ENCODE measurements at places on chromosomes 5 and 9.

- DNase-seq: no peak
Observed at GRCh38 chr5:30933599-30933998, 259.9 kb upstream of the CDH6 start.

DNA sequence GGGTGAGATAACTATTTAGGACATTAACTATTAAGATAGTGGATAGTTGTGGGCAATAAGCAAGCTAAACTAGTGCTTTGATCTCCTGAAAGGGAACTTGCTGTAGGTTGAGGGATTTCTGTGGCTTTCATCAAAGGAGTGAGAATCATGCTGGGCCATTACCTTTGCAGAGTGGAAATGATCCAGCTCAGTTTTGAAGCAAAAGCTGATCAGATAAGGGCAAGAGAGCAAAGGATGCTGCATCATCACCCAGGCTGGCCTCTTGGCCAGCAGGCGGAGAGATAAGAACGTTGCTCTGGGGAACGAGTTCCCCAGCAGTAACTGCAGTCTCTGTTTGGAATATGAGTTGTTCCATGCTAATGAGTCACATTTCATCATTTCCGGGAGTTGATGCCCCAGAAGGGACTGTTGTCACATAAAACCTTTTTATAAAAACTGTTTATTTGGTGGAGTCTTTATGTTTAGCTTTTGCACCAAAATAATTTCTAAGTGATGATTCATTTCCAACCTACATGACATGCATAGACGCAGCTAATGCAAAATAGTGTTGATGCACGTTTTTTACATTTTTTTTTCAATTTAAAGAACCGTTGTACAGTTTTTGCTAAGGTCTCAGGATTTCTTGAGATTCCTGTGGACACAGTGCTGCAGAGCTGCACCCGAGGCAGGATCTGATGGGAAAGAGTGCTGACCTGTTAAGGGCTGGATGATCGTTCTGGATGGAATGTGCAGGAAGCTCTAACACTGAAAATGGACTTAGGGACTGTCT is 99.3 kb downstream of the ACTBL2 start:
- DNase-seq: no peak

DNA sequence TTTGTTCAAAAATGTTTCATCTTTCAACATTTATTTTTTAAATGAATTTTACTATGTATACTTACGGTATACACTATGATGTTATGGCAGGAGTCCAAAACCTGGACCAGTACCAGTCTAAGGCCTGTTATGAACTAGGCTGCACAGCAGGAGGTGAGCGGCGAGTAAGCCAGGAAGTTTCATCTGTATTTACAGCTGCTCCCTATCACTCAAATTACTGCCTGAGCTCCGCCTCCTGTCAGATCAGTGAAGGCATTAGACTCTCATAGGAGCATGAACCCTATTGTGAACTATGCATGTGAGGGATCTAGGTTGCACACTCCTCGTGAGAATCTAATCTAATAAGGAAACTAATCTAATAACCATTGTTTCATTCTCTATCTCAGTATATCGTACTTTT is 715.5 kb upstream of the PTPRD start:
- DNase-seq: no peak

DNA sequence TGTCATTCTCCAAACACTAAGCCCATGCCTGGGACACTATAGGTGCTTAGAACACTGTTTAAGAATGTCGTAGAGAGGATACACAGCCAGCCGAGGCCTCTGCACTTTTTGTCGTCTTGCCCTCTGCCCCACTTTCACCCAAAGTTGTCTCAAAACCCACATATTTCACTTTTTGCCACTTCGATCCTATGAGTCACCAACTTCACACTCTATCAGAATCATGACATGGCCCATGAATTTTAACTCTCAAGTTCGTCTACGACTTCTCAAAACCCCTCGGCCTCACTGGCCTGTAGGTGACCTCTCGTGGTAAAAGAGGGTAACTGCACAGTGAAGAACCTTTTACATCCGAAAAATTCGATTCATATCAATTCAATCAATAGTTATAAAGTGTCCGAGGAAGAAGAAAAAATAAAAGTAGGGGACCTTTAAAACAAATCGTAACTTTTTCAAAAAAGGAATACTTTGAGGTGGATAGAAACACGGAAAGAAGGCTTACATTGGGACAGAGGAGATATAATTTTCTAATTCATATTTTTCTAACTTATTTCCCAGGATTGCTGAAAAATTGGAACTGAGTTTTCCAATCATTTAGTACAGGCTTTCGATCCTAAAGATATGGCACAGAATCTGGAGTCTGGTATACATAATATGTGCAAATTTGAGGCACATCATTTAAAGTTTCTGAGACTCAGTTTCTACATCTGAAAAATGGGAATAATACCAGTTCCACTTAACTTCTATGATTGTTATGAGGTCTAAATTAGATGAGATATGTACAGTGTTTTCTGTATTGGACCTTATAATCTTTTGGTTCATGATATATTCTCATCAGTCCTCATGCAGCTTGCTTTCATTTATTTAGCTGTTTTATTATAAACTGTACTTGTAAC is 122.6 kb downstream of the APBA1 start:
- peak; percentile 64 for DNase-seq

GRCh38 chr9:86764221-86764624 is 183.1 kb downstream of the GAS1 start:
- no peak for DNase-seq

DNA sequence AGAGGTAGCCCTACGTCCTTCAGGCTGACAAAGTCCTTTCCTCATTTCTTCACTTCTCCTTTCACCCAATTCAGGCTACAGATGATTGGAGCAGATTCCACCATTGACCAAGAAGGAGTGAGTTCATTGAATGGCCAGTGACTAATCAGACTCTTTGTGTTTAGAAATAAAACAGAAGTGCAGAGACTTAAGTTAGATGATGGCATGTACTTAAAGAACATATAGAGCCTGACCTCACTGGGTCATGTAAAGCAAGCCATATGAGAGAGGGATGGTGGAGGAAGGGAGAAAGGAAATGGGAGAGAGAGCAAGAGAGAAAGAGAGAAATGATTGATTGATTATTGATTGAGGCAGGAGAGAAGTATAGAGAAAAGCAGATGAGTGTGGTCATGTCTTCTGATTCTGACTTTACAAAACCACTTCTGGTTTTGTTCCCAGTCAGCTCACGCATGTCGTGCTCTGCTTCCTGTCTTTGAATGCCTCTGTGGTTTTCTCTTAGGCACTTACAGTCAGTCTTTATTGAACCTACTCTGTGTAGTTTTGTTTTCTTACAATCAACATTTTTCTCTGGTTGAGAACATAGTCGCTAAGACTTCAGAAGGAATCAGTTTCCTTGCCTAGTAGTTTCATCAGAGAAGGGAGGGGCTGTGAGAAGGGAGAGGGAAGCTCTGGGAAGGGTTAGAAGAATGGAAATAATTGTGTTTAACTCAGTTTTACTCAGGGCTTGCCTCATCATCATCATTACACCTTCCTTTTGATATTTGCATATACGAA is 149.2 kb upstream of the KLF9 start:
- DNase-seq: peak; percentile 13

DNA sequence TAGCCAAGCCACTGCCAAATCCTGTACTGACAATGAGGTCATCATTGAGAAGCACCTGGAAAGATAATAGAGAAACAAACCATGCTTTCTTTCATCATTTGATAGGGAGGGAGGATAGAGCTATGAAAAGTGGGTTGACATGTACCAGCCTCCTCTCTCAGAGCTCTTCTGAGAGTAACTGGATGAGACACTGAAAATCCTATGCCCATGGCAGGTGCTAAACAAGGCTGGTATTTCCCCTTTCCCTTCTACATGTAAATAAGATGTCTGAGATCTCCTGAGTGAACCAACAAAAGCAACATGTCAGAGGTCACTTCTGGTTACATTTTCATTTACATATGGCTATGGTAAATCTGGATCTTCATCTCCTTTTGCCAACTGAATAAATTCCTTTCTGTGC is 45.3 kb upstream of the TRAF1 start:
- DNase-seq: no peak

GRCh38 chr5:53318303-53318702 is 162.1 kb upstream of the FST start:
- no peak for DNase-seq

DNA sequence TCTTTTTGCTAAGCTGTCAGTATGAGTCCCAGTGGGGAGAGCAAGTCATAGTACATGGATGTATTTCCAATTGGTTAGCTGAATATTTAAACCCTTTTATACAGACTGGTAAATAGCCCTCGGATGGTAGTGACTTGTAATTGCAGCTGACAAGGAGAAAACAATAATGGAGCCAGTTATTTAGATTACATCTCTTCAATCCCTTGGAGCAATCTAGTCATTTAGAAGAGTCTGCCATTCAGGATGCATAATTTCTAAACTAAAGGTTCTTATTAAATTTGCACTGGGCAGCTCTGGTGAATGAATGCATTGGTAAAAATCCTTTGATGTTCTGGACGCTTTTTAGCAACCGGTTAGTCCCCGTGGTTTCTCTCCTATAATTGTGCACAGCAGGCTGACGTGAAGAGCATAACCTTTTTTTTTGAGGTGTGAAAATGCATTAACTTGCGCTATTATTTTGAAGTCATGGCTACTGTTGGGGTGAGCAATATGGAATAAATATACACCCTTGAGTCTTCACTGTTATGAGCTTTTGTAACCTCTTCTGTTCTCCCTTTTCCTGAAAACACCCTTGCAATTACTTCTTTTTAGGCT is 158.6 kb upstream of the CD180 start:
- no peak for DNase-seq

DNA sequence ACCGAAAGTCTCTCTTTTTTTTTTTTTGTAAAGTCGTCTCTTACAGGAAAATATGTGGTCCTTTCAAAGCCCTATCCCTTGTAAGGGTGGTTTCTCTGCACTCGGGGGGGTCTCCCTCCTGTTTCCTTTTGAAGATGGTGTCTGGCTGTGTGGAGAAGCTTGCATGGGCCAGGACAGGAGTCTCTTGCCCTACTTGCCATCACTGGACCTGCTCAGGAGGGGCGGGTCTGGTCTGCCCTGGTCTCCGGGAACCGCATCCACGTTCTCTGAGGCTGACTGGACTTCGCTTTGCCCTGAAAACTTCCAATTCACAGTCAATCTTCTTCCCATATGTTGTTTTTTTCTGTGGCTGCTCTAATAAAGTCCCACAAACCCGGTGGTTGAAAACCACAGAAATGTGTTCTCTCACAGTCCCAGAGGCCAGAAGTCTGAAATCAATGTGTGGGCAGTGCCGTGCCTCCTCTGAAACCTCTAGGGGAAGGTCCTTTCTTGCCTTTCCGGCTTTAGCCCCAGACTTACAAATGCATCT is 92.9 kb upstream of the IER5L start:
- no peak for DNase-seq

DNA sequence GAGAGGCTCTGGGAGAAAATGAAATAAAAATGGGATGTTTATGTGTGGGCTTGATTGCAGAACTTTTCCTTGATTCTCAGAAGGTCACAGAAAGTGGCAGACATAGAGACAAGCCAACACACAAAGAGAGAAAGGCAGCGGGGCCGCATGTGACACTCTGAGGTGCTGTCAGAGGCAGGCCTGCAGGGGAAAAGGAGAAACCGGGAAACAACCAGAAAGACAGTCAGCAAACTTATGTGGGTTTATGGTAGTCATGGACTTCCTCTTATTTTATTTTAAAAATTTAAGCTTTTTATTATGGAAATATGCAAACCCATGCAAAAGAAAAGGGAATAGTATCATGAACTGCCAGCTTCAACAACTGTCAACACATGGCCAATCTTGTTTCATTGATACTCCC is 16.3 kb upstream of the IGFBPL1 start:
- no peak for DNase-seq

DNA sequence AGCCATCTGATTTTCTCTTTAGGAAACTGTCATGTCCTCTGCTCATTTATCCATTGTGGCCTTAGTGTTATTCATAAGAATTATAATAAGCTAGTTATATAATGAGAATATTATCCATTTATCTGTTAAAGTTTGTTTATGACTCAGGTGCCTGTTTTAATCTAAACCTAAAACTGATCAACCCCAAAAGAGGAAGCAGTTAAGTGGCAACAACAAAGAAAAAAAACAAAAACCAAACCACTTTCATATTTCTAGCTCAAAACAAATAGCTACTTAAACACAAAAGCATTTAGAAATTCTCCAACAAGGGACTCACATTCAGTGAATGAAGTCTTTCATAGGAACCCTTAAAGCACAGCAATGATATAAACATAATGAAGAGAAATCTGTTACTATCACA is 116.4 kb downstream of the APBA1 start:
- no peak for DNase-seq

- DNase-seq: no peak
Observed at GRCh38 chr5:170312666-170313065, 15.1 kb upstream of the LCP2 start.

DNA sequence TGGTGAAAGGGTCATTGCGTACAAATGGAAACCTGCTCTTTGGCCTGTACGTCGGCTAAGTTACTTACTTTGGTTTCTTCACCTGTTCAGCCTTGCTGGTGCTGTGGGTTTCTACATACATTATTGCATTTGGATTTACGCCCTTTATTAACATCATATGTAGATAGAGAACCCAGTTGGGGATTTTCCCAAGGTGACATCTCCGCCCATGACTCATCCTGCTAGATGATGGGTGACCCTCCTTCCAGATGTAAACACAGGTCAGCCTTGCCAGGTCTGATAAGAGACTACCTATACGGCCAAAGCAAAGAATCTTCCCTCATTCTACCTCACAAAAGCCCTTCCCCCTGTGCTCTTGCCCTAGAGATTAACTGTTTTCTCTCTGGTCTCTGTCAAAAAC is 360.9 kb downstream of the KDM4C start:
- DNase-seq: no peak

DNA sequence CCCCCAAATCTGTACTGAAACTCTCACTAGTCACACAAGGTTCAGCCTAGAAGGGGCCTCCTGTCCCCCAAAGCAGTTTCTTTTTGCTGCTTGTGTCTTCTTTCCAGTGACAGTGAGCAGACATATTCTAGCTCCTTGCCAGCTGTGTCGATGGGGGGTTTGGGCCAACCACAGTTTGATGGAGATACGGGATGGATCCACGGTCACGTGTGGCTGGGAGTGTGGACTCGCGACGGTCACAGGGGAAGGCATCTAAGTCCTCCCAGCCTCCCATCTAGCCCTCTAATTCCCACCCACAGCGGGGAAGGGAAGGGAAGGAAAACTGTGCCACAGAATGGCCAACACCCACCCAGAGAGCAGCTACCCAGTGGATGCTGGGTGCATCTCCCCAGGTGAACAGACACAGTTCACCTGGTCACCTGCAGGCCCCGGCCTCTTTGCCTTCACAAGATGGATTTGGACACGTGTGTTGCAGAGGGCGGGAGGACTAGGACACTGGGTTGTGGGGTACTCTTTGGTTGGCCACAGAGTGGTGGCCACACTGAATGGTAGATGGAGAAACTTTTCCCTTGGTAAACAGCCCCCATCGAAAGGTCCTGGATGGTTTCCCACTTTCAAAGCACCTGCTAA is 54.4 kb downstream of the CRB2 start:
- no peak for DNase-seq

- no peak for DNase-seq
Observed at GRCh38 chr9:124277420-124277819, 19.7 kb downstream of the NEK6 start.
